Activated naive CD8-positive, alpha-beta T cell treated with anti-CD3 and anti-CD28 coated beads, Interleukin-2, amount 10 ng/mL, durations not matched to agents 7 days and 5 days (primary cell): ENCODE measurements at places on chromosomes 3 and 15. TPM values are rescaled to one million over a fixed set of nuclear protein-coding genes. Genes with fewer than 3 reads are reported as not detected.

WDR76 gene
- 71.4 TPM for total RNA-seq

- H3K4me1 ChIP-seq, result peaks cover 54% of the 10 kb centered on the region
- H3K36me3 ChIP-seq, result peaks cover 18% of the 10 kb centered on the region
- DNase-seq, result no peak
- peak overlapping the region; percentile 73 for H3K4me3 ChIP-seq
- H3K27ac ChIP-seq, result peak overlapping the region; percentile 94
- no peaks in the 10 kb centered on the region for H3K27me3 ChIP-seq
Observed at GRCh38 chr3:187919544-187919943, 174.3 kb upstream of the BCL6 start.

GOLGA8T gene
- 1.5 TPM for total RNA-seq

- DNase-seq, result no peak
- no peaks in the 10 kb centered on the region for H3K36me3 ChIP-seq
- H3K27me3 ChIP-seq, result no peaks in the 10 kb centered on the region
- H3K4me3 ChIP-seq, result no peak overlapping the region
Observed at GRCh38 chr3:29057326-29057725, 223.5 kb upstream of the RBMS3 start.

ISLR gene
- not detected for total RNA-seq

PLCH1 gene
- total RNA-seq, result 3.8 TPM

GRCh38 chr3:38030126-38031021 lies 932 bp upstream of the PLCD1 start:
- peak overlapping the region; percentile 19 for H3K4me3 ChIP-seq
- no peak for DNase-seq
- no peaks in the 10 kb centered on the region for H3K36me3 ChIP-seq
- peaks cover 38% of the 10 kb centered on the region for H3K27me3 ChIP-seq
- peaks cover 9% of the 10 kb centered on the region for H3K4me1 ChIP-seq

DNA sequence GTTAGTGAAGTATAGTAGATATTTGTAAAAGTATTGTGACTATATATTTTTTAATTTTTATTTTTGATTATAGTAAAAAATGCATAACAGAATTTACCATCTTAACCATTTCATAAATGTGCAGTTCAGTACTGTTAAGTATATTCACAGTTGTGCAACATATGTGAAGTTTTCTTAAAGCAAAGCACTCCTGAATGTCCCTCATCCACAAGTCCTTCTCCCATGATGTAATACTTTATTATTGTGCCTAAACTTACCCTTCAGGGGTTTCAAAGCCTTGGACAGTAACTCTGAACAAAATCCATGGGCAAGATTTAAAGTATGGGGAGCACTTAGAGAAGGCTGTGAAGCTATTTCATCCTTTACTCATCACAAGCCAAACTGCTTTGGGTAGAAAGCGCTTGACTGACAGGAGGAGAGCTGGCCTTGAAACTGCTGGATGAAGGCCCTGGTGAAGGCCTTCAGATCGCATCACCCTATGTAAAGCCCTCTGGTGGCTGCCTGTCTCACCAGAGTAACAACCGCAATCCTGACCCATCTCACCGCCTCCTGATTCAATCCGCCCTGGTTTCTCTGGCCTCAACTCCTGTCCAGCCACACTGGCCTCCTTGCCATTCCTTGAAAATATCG lies 28.0 kb downstream of the LSM3 start:
- no peak overlapping the region for H3K27ac ChIP-seq
- no peak for DNase-seq
- H3K4me1 ChIP-seq, result peaks cover 4% of the 10 kb centered on the region
- no peaks in the 10 kb centered on the region for H3K36me3 ChIP-seq
- no peaks in the 10 kb centered on the region for H3K27me3 ChIP-seq

DNA sequence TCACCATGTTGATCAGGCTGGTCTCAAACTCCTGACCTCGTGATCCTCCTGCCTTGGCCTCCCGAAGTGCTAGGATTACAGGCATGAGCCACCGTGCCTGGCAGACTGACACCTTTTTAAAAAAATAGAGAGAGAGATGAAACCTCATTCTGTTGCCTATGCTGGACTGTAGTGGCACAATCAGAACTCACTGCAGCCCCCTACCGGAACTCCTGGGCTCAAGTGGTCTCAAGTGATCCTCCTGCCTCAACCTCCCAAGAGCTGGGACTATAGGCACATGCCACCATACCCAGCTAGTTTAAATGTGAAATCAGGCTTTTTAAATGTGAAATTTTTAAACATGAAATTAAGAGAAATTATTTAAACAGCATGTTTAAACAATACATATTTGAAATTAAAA lies 265.2 kb upstream of the UBE2E1 start:
- no peak for DNase-seq
- H3K36me3 ChIP-seq, result no peaks in the 10 kb centered on the region
- H3K4me1 ChIP-seq, result no peaks in the 10 kb centered on the region
- no peaks in the 10 kb centered on the region for H3K27me3 ChIP-seq
- no peak overlapping the region for H3K27ac ChIP-seq
- no peak overlapping the region for H3K4me3 ChIP-seq

MRAS gene
- total RNA-seq, result 1.0 TPM

DNA sequence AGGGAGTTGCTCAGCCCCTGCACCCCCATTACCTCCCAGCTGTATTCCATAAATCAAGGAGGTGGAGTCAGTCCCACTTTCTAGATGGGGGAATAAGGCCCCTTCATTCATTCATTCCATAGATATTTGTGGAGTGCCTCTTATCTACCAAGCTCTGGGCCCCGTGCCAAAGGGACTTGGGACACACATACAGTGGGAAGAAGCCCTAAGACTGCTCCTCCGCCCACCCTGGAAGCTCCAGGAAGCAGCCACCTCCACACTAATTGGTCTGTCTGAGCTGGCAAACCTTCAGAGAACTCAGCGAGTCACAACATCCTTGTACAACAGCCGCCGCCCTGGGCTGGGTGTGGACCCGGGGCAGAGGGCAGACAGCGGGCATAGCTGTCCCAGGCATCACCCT lies 6.4 kb downstream of the STRA6 start:
- H3K27me3 ChIP-seq, result peaks cover 8% of the 10 kb centered on the region
- peaks cover 2% of the 10 kb centered on the region for H3K4me1 ChIP-seq
- no peak overlapping the region for H3K27ac ChIP-seq
- no peaks in the 10 kb centered on the region for H3K36me3 ChIP-seq
- H3K4me3 ChIP-seq, result no peak overlapping the region

DNA sequence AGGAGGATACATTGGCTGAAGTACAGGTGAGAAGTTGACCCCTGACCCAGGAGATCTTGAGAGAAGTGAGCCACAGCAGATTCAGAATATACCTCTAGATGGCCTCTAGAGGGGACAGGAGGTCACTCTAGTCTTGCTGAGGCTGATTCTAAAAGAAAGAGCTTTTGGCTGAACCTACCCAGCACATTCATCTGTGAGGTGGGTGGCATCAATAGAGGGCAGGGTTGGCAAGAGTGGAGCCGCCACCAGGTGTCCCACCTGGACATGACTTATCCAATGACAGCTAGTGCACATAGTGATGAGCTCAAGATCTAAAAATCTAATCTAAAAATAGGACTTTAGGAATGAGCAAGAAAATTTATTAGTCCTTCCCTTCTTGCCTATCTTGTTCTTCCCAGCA lies 51.6 kb downstream of the CYP19A1 start:
- DNase-seq, result no peak
- H3K36me3 ChIP-seq, result no peaks in the 10 kb centered on the region
- no peaks in the 10 kb centered on the region for H3K27me3 ChIP-seq
- H3K4me3 ChIP-seq, result no peak overlapping the region
- no peak overlapping the region for H3K27ac ChIP-seq
- peaks cover 6% of the 10 kb centered on the region for H3K4me1 ChIP-seq

PPP1R2 gene
- total RNA-seq, result 93.6 TPM

- H3K36me3 ChIP-seq, result no peaks in the 10 kb centered on the region
- no peak for DNase-seq
- peaks cover 27% of the 10 kb centered on the region for H3K4me1 ChIP-seq
- H3K27ac ChIP-seq, result peak overlapping the region; percentile 50
- peaks cover 11% of the 10 kb centered on the region for H3K27me3 ChIP-seq
- no peak overlapping the region for H3K4me3 ChIP-seq
Observed at GRCh38 chr15:22224241-22224671, 143.9 kb downstream of the OR4M2 start.

NEK10 gene
- total RNA-seq, result 0.67 TPM

- no peaks in the 10 kb centered on the region for H3K27me3 ChIP-seq
- H3K4me1 ChIP-seq, result no peaks in the 10 kb centered on the region
- no peaks in the 10 kb centered on the region for H3K36me3 ChIP-seq
- no peak overlapping the region for H3K27ac ChIP-seq
- H3K4me3 ChIP-seq, result no peak overlapping the region
- DNase-seq, result no peak
Observed at GRCh38 chr15:53520996-53521395, 238.5 kb downstream of the WDR72 start.

GRCh38 chr3:53806182-53807116 lies 39.8 kb downstream of the CHDH start:
- H3K27me3 ChIP-seq, result no peaks in the 10 kb centered on the region
- H3K4me3 ChIP-seq, result no peak overlapping the region
- H3K36me3 ChIP-seq, result no peaks in the 10 kb centered on the region
- H3K4me1 ChIP-seq, result no peaks in the 10 kb centered on the region
- no peak overlapping the region for H3K27ac ChIP-seq

DNA sequence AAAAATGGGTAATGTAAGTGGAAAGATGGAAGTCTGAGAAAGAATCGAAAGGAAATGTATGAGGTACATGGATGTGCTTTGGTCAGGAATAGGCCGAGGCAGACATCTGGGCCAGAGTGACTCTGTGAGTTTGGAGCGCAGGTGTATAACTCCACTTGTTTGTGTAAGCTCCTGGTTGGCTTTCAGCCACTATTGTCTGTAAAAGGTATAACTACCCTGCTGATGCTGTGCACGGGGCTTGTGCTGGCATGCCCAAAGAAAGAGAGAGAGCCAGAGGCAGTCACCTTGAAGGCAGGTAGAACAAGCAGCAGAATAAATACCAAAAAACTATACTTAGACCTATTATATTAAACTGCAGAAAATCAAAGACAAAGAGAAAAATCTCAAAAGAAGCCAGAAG lies 32.7 kb upstream of the CD96 start:
- no peak overlapping the region for H3K27ac ChIP-seq
- DNase-seq, result no peak
- no peaks in the 10 kb centered on the region for H3K4me1 ChIP-seq
- no peaks in the 10 kb centered on the region for H3K27me3 ChIP-seq
- peaks cover 3% of the 10 kb centered on the region for H3K36me3 ChIP-seq
- H3K4me3 ChIP-seq, result no peak overlapping the region

- DNase-seq, result no peak
- no peaks in the 10 kb centered on the region for H3K27me3 ChIP-seq
- peaks cover 22% of the 10 kb centered on the region for H3K36me3 ChIP-seq
Observed at GRCh38 chr3:114071786-114072185, 15.2 kb downstream of the QTRT2 start.

DNA sequence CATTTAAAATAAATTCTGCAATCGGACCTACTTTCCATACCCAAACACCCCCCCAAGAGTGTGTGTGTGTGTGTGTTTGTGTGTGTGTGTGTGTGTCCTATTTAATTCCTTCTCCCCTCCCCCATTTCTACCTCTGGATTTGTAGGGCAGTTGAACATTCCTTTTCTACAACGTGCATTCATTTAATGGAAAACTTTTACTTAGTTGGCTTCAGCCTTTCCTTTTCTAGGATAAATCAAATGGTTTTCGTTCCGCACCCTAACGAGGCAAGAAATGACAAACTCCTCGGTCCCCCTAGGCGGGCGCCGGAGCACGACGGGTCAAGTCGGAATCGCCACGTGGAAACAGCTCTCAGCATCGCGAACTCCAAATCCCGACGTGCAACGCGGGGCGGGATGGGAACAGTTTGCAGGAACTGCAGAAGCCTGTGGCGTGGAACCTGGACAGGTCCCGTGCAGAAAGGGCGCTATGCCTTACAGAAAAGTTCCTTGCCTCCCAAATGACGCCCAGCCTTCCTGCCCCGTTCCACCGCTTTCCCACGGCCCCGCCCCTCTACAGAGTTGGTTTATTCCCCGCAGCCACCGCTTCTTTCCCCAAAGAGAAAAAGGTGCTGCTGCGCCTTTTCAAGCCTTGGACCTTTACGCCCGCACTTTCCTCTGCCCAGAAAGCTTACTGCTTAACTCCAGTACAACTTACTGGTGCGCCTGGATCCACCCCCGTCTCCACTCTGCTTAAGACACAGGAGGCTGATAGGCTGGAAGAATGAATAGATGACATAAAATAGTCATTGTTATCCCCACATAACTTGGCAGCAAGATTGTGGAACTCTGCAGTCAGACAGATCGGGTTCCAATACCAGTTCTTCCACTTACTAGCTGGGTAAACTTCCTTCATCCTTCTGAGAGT lies 1.1 kb upstream of the EIF2B5 start:
- H3K4me1 ChIP-seq, result peaks cover 31% of the 10 kb centered on the region
- H3K27ac ChIP-seq, result peak overlapping the region; percentile 93
- DNase-seq, result peak; percentile 53
- no peaks in the 10 kb centered on the region for H3K27me3 ChIP-seq
- peak overlapping the region; percentile 97 for H3K4me3 ChIP-seq
- peaks cover 5% of the 10 kb centered on the region for H3K36me3 ChIP-seq

DNA sequence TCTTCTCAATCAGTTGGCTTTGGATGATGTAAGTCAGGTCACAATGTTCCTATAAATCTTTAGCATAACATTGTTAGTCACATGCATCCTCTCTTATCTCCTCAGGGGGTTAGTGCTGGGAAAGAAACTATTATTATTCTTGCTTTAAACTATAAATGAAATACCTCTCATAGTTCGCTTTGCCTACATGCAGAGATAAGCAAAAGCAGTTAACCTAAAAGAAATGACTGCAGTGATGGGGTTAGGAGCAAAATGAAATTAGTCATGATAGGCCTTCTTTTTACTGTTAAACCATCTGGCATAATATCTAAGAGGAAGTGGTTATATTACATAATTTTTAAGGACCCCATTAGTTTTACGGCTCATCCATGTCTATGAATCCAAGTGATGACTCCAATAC lies 91.7 kb upstream of the IGSF10 start:
- H3K27ac ChIP-seq, result no peak overlapping the region
- no peak for DNase-seq
- H3K4me3 ChIP-seq, result no peak overlapping the region
- H3K36me3 ChIP-seq, result no peaks in the 10 kb centered on the region
- peaks cover 15% of the 10 kb centered on the region for H3K27me3 ChIP-seq

SCN11A gene
- 0.08 TPM for total RNA-seq
